Ovary (tissue), 10 donors: ENCODE measurements at places on chromosomes 3 and 15. TPM values are rescaled to one million over a fixed set of nuclear protein-coding genes. Genes with fewer than 3 reads are reported as not detected.

DNA sequence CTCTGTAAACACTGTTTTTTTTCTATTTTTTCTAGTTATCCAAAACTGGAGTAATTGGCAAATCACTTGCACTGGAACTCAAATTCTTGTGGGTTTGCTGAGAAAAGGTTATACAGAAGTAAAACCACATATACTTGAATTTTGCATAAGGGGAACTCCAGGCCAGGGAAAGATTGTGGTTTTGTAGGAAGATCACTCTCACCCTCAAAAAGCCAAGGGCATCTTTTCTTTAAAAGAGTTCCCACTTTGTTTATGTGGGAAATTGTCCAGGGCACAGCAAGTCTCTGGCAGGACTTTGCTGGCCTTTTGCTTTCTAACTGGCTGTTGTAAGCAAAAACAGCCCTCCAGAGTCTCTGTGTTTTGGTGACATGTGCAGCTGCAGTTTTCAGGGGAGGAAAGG, 340.3 kb upstream of the RBMS3 start:
- no peak overlapping the region for H3K27ac ChIP-seq
- DNase-seq, result peak; percentile 18
- H3K27me3 ChIP-seq, result no peaks in the 10 kb centered on the region

DNA sequence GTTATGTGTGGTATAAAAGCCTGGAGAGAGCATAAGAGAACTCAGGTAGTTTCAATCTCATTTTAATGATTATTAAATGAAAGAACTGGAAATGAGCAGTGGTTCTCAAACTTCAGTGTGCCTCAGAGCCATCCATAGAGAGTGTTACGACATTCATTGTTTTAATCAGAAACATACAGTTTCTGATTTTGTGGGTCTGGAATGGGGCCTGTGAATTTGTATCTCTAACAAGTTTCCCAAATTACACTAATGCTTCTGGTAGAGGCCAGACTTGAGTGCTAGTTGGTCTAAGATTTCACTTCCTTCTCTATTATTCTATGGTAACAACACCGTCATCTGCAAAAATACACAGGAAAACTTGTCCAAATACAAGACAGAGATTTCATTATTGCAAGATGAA, 292.0 kb upstream of the NECTIN3 start:
- H3K27ac ChIP-seq, result no peak overlapping the region
- H3K27me3 ChIP-seq, result no peaks in the 10 kb centered on the region
- H3K4me3 ChIP-seq, result no peak overlapping the region
- no peaks in the 10 kb centered on the region for H3K4me1 ChIP-seq
- DNase-seq, result no peak
- H3K36me3 ChIP-seq, result no peaks in the 10 kb centered on the region

DNA sequence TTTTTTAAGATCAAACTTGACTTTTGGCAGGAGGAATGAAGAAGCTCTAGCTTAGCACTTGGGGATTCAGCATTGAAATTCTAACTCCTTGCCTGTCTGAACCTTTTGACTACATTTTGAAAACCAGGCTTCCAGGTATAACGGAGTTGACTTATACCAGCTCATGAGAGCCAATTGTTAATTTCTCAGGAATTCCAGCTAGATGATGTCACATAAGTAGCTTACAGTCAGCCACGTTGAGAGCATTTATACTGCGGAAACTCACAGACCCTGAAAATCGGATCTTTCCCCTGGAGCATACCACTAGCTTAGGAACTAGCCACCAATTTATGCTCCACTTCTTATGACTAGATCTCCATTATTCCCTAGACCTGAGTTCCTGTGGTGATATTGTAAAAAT, 321.4 kb upstream of the DPH6 start:
- H3K27ac ChIP-seq, result no peak overlapping the region
- H3K4me1 ChIP-seq, result no peaks in the 10 kb centered on the region
- no peak for DNase-seq
- H3K36me3 ChIP-seq, result no peaks in the 10 kb centered on the region

TRIM59 gene
- 2.1 TPM for total RNA-seq

GRCh38 chr3:147213633-147214032, 192.7 kb downstream of the ZIC4 start:
- no peaks in the 10 kb centered on the region for H3K36me3 ChIP-seq
- H3K27me3 ChIP-seq, result no peaks in the 10 kb centered on the region
- H3K4me1 ChIP-seq, result no peaks in the 10 kb centered on the region
- H3K27ac ChIP-seq, result no peak overlapping the region
